ENCODE measurements at places on chromosomes 16 and 17. TPM values are rescaled to one million over a fixed set of nuclear protein-coding genes. Genes with fewer than 3 reads are reported as not detected.

TEKT3 gene
- not detected for total RNA-seq

- peak overlapping the region; percentile 90 for H3K27ac ChIP-seq
- no peaks in the 10 kb centered on the region for H3K27me3 ChIP-seq
- H3K4me1 ChIP-seq = peaks cover 50% of the 10 kb centered on the region
- H3K36me3 ChIP-seq = no peaks in the 10 kb centered on the region
Observed at GRCh38 chr17:44502598-44503146, 534 bp downstream of the GPATCH8 start.

DNA sequence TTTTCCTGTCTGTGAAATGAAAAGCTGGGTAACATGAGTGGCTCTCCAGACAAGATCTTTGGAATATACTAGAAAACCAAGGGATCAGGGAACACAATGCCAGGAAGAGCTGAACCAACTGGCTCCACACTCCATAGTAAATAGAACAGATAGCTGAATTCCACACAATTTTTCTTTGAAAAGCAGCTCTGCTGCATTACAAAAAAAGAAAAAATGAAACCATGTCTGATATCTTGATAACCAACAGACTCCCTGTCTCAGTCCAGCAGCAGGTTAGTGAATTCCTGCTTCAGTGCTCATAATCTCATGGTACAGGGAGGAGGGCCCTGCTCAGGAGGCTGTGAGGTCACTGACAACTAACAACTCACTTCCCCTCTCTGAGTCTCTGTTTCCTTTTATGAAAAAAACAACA lies 97.1 kb downstream of the CDH11 start:
- no peak for DNase-seq
- no peaks in the 10 kb centered on the region for H3K4me1 ChIP-seq

DNA sequence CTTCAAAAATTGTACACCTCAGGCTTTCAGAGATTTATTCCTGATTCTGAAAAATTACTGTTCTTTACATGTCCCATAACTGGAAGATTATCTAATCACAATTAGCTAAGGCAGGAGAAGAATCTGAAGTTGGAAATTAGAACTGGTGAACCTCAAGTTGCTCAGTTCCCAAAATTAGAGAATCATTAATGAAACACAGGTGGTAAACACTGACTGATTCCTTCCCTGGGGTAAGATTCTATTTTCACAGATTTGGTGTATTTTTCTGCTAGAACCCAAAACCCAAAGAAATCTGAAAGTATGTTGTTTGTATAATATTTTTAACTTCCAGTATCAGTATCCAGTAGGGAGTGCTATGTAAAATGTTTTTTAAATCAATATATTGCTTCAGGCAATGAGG lies 25.7 kb downstream of the PHKB start:
- H3K27me3 ChIP-seq = no peaks in the 10 kb centered on the region
- H3K27ac ChIP-seq = no peak overlapping the region
- no peaks in the 10 kb centered on the region for H3K4me1 ChIP-seq
- H3K4me3 ChIP-seq = no peak overlapping the region
- H3K36me3 ChIP-seq = no peaks in the 10 kb centered on the region

SPATA22 gene
- total RNA-seq = not detected

GRCh38 chr17:43545383-43545632 lies 832 bp downstream of the ETV4 start:
- H3K4me1 ChIP-seq = peaks cover 19% of the 10 kb centered on the region
- no peak for DNase-seq
- H3K4me3 ChIP-seq = peak overlapping the region; percentile 74
- H3K27ac ChIP-seq = no peak overlapping the region
- peaks cover 47% of the 10 kb centered on the region for H3K27me3 ChIP-seq

DNA sequence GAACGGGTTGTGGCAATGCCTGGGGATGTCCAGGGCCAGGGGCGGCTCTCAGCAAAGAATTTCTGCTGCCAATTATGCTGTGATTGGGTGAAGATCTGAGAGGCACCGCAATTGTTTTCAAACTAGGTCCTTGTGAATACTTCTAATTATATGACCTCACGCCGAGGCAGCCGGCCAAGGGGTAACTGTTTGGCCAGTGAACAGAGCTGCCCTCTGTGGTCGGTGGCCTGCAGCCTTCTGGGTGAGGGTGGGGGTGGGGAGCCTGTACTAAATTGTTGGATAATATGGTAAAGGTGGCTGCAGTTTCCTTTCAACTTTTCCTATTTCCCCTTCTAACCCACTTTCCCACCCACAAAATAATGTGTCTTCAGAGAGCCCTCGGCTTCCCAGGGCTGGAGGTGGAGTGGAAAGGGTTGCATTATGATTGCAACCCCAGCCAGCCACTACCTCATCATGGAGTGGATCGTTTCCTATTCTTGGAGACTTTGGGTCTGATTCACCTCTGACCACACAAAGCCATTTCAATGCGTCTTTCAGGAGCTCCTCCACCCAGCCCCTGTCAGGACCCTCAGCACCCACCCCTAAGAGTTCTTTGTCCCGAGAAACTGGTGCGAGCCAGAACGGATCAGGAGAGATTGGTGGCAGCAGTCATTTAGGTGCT lies 2.0 kb upstream of the DNAI2 start:
- DNase-seq = no peak
- H3K36me3 ChIP-seq = no peaks in the 10 kb centered on the region
- H3K4me1 ChIP-seq = peaks cover 23% of the 10 kb centered on the region
- H3K27ac ChIP-seq = no peak overlapping the region
- H3K27me3 ChIP-seq = peaks cover 3% of the 10 kb centered on the region
- no peak overlapping the region for H3K4me3 ChIP-seq

GDPD1 gene
- total RNA-seq = 2.6 TPM

DNA sequence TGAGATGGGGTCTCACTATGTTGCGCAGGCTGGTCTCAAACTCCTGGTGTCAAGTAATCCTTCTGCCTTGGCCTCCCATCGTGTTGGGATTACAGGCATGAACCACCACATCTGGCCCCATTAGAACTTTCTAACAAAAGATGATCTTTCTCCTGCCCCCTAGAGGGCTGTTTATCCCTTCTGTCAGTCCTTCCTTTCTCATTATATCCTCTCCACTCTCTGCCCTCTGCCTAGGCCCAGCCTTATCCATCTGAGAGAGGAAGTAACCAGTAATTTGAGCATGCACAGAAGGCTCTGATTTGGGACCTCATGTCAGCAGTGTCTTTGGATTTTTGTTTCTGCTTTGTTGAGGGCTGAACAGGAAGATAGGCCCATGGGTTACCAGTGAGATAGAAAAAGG lies 4.4 kb upstream of the DHX40 start:
- H3K36me3 ChIP-seq = no peaks in the 10 kb centered on the region
- DNase-seq = no peak
- H3K4me3 ChIP-seq = no peak overlapping the region
- no peaks in the 10 kb centered on the region for H3K27me3 ChIP-seq
- H3K27ac ChIP-seq = no peak overlapping the region
- H3K4me1 ChIP-seq = peaks cover 6% of the 10 kb centered on the region

GAS2L2 gene
- total RNA-seq = 0.07 TPM

- H3K27ac ChIP-seq = peak overlapping the region; percentile 35
- peaks cover 21% of the 10 kb centered on the region for H3K27me3 ChIP-seq
- H3K4me1 ChIP-seq = peaks cover 8% of the 10 kb centered on the region
- peak overlapping the region; percentile 74 for H3K4me3 ChIP-seq
- DNase-seq = peak; percentile 55
Observed at GRCh38 chr17:60135151-60135950, 14.4 kb upstream of the CA4 start.

DNA sequence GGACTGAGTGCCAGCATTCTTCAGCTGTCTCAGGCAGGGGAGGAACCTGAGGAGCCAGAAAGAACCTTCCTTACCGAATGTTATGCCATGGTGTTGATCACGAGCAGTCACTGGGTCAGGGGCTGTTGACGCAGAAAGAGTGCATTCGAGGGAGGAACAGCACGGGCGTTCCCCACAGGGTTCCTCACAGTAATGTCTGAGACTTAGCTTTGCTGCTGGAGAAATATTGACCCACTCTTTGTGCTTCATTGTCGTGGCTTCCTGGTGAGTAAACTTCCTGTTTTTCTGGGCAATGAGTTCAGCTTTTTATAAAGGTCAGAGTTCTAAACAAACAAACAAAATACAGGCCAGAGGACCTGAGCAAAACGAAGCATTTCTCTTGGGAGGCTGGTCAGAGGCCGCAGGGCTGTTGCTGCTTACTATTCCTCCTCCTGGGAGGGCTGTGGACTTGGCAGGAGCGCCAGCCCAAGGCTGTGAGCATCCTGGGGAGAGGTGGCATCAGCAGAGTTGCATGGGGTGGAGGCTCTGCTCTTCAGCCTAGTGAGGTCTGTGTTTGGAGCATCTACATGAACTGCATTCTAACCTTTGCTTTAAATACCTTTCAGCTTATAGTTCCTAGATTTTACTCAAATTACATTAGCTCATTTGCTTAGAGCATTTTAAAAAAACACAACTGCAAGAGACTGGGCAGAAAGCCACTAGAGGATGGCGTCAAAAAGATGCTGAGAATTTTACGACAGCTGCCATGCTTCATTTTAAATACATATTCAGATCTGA lies 143.1 kb upstream of the CACNG5 start:
- H3K27me3 ChIP-seq = no peaks in the 10 kb centered on the region
- H3K27ac ChIP-seq = no peak overlapping the region
- H3K4me3 ChIP-seq = no peak overlapping the region
- peaks cover 57% of the 10 kb centered on the region for H3K36me3 ChIP-seq
- DNase-seq = no peak

TBX21 gene
- 39.8 TPM for total RNA-seq

- no peak overlapping the region for H3K4me3 ChIP-seq
- H3K4me1 ChIP-seq = peaks cover 11% of the 10 kb centered on the region
- DNase-seq = peak; percentile 61
- no peaks in the 10 kb centered on the region for H3K27me3 ChIP-seq
- H3K36me3 ChIP-seq = peaks cover 39% of the 10 kb centered on the region
Observed at GRCh38 chr17:78421534-78422266, 43.3 kb downstream of the PGS1 start.

IRX5 gene
- total RNA-seq = not detected

RASL10B gene
- 0.79 TPM for total RNA-seq

GRCh38 chr17:60538726-60539125 lies 12.7 kb upstream of the APPBP2 start:
- no peaks in the 10 kb centered on the region for H3K36me3 ChIP-seq
- H3K4me1 ChIP-seq = no peaks in the 10 kb centered on the region
- no peak for DNase-seq
- no peaks in the 10 kb centered on the region for H3K27me3 ChIP-seq

GRCh38 chr16:23826528-23827045 lies 9.2 kb upstream of the PRKCB start:
- peak overlapping the region; percentile 6 for H3K4me3 ChIP-seq
- H3K27me3 ChIP-seq = no peaks in the 10 kb centered on the region
- peak; percentile 63 for DNase-seq
- H3K27ac ChIP-seq = peak overlapping the region; percentile 55
- no peaks in the 10 kb centered on the region for H3K36me3 ChIP-seq

GRCh38 chr16:5066511-5066910 lies 755 bp upstream of the C16orf89 start:
- no peaks in the 10 kb centered on the region for H3K36me3 ChIP-seq
- H3K4me1 ChIP-seq = peaks cover 7% of the 10 kb centered on the region
- H3K27ac ChIP-seq = no peak overlapping the region
- no peak for DNase-seq

DNA sequence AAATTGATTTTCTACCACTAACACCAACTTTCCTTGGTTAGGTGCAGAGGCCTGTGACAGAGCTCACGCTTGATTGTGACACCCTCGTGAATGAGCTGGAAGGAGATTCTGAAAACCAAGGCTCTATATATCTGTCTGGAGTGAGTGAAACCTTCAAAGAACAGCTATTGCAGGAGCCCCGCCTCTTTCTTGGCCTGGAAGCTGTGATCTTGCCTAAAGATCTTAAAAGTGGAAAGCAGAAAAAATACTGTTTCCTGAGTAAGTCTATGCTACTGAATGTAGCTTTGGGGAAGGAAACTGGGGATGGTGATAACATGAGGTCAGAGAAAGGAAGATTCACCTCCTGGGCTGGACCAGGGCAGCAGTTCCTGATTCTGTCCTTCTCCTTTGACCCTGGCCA lies 38.3 kb downstream of the REXO5 start:
- H3K27me3 ChIP-seq = no peaks in the 10 kb centered on the region
- DNase-seq = no peak
- H3K27ac ChIP-seq = no peak overlapping the region
- no peak overlapping the region for H3K4me3 ChIP-seq

C17orf50 gene
- not detected for total RNA-seq

- no peaks in the 10 kb centered on the region for H3K36me3 ChIP-seq
- H3K27me3 ChIP-seq = peaks cover 4% of the 10 kb centered on the region
- no peak overlapping the region for H3K27ac ChIP-seq
Observed at GRCh38 chr17:42895185-42895555, 5.4 kb upstream of the G6PC1 start.

CCL16 gene
- total RNA-seq = not detected

- no peak overlapping the region for H3K27ac ChIP-seq
- H3K36me3 ChIP-seq = peaks cover 36% of the 10 kb centered on the region
- no peak for DNase-seq
- no peak overlapping the region for H3K4me3 ChIP-seq
- H3K27me3 ChIP-seq = no peaks in the 10 kb centered on the region
Observed at GRCh38 chr16:20734056-20734455, 7.6 kb downstream of the THUMPD1 start.

DNA sequence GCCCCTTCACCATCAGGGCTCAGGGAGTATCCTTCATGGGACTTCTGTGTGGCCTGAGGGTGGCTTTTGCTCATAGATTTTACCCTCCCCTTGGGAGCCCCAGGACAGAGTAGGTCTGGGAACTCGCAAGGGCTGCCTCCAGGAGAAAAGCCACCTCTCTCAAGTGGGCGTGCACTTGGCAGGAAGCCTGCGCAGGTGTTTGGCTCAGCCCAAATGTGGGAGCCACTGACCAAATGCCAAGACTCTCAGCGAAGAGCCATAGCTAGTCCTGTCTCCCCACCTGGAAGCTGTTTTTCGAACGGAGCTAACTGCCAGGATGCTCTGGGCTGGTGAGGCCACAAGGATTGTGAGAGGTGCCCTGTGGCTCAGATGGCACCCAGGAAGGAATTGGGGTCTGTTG lies 2.0 kb upstream of the HSD17B2 start:
- H3K4me3 ChIP-seq = no peak overlapping the region
- H3K27ac ChIP-seq = no peak overlapping the region
- H3K27me3 ChIP-seq = no peaks in the 10 kb centered on the region

DNA sequence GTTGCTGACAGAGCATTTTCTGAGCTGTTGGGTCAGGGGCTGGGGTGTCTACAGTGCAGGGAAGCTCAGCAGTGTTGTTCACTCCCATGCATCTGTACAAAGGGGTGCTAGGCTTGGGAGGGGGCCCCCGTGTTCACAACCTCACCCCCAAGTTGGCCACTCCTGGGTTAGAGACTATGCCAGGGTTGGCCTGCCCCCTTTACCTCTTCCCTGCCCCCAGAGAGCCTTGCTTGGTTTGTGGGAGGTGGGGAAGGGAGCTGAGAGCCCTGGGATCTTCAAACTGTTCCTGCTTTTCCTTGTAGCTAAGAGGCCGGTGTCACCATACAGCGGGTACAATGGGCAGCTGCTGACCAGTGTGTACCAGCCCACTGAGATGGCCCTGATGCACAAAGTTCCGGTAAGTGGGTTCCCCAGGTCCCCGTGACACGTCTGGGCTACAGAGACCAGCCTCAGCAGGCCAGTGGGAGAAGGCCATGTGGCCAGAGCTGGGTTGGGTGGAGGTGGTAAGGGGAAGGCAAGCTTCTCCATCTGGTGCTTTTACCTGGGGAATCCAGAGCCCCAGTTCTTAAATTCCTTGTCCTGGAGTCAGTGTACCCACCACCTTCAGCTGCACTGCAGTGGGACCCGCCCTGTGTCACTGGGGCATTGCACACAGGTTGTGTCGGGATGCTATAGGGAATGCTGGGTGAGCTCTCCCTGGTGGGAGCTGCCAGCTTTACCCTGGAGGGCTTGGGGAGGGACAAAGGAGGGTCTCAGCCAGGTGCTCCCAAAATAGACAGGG lies 11.8 kb downstream of the GPRC5C start:
- peak overlapping the region; percentile 58 for H3K27ac ChIP-seq
- no peaks in the 10 kb centered on the region for H3K4me1 ChIP-seq
- DNase-seq = no peak
- no peaks in the 10 kb centered on the region for H3K36me3 ChIP-seq

GRCh38 chr17:28953444-28954118 lies 2.3 kb upstream of the PHF12 start:
- H3K4me3 ChIP-seq = no peak overlapping the region
- H3K4me1 ChIP-seq = peaks cover 14% of the 10 kb centered on the region
